ENCODE measurements at places on chromosomes 2 and 18.

DNA sequence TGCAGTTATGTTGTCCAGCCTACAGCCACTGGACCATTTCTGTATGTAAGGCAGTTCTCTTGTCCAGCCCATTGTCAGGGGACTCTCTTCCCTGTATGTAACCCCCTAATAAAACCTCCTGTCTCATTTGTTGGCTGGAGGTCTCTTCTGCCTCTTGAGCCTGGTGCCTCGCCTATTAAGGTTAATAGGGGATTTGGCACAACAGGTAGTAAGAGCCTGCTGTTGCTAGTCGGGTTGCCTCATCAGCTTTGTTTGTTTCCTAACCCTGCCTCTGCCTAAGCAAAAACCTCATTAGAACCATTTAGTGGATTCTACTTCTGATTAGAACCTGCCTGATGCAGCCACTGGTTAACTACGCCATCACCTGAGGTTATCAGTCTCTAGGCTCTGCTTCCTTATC is 62.2 kb upstream of the STPG4 start:
- no peak overlapping the region for H3K27ac ChIP-seq
- H3K4me3 ChIP-seq, result no peak overlapping the region
- no peak for DNase-seq
- no peaks in the 10 kb centered on the region for H3K4me1 ChIP-seq

- H3K4me3 ChIP-seq, result no peak overlapping the region
- peaks cover 13% of the 10 kb centered on the region for H3K4me1 ChIP-seq
- H3K36me3 ChIP-seq, result no peaks in the 10 kb centered on the region
- H3K27me3 ChIP-seq, result no peaks in the 10 kb centered on the region
These were observed 212.8 kb downstream of the BCL2 start for GRCh38 chr18:63106727-63107126.

GRCh38 chr18:519019-519879 is 18.7 kb upstream of the COLEC12 start:
- no peaks in the 10 kb centered on the region for H3K4me1 ChIP-seq
- H3K27ac ChIP-seq, result peak overlapping the region; percentile 55
- no peak for DNase-seq
- no peak overlapping the region for H3K4me3 ChIP-seq
- no peaks in the 10 kb centered on the region for H3K27me3 ChIP-seq

DNA sequence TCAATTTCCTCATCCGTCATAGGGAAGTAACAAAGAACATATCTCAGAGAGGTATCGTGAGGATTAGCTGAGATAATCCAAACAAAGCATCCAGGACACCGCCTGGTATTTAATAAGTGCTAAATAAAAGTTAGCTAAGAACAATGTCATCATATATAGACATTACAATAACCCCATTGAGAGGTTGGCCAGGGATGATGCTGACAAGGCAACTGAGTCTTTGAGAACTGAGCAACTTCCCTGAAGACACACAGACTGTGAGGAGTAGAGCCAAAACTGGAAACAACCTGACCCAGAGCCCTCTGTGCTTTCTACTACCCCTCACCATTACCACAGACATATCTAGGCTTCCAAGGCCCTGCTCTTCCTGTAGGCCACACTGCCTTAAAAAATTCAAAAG is 1.6 kb upstream of the DCTN1 start:
- H3K4me3 ChIP-seq, result no peak overlapping the region
- H3K4me1 ChIP-seq, result peaks cover 24% of the 10 kb centered on the region
- no peak for DNase-seq
- H3K27ac ChIP-seq, result no peak overlapping the region
- H3K36me3 ChIP-seq, result peaks cover 14% of the 10 kb centered on the region

DNA sequence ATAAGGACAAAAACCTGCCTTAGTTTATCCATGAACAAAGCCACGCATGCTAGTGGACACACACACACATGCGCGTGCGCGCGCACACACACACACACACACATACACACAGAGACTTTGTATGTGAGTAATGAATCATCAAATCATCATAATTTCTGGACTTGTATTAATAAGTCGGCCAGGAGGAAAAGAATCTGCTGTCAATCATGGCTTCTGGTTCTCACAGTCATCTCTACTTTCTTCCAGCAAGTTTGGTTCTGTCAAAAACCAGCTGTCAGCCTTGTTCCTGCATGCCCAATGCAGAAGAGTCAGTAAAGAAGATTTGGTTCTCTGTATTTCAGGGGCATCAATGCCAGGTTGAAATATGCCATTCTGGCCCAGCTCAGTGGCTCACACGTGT is 1.1 kb upstream of the TTR start:
- no peaks in the 10 kb centered on the region for H3K4me1 ChIP-seq
- H3K4me3 ChIP-seq, result no peak overlapping the region
- H3K27me3 ChIP-seq, result no peaks in the 10 kb centered on the region
- DNase-seq, result no peak
- H3K27ac ChIP-seq, result no peak overlapping the region
- no peaks in the 10 kb centered on the region for H3K36me3 ChIP-seq

DNA sequence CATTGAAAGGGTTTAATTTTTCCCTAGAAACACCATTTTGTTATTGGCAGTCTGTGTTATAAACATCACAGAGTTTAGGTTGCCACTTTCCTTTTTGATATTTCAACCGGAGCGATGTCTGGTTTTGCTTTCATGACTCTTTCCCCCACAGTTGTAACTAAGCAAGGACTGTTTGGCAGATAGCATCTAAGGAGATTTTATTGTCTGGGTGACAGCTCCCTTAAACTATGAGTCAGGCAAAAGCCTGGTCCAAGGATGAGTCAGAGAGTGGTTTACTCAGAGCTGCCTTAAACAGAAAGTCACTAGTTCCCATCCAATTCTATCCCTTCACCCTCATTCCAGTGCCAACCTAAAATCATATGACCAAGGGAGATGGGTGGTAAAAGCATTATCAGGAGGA is 341.6 kb upstream of the VWC2L start:
- H3K36me3 ChIP-seq, result no peaks in the 10 kb centered on the region
- no peak overlapping the region for H3K4me3 ChIP-seq
- DNase-seq, result no peak
- H3K27me3 ChIP-seq, result no peaks in the 10 kb centered on the region
- no peak overlapping the region for H3K27ac ChIP-seq

GRCh38 chr18:8424917-8425725 is 184.1 kb upstream of the RAB12 start:
- no peak for DNase-seq
- H3K4me1 ChIP-seq, result no peaks in the 10 kb centered on the region
- H3K36me3 ChIP-seq, result no peaks in the 10 kb centered on the region
- no peak overlapping the region for H3K4me3 ChIP-seq
- no peaks in the 10 kb centered on the region for H3K27me3 ChIP-seq

GRCh38 chr2:72015266-72015665 is 132.4 kb downstream of the CYP26B1 start:
- H3K36me3 ChIP-seq, result no peaks in the 10 kb centered on the region
- DNase-seq, result no peak
- no peak overlapping the region for H3K4me3 ChIP-seq
- H3K27ac ChIP-seq, result no peak overlapping the region
- no peaks in the 10 kb centered on the region for H3K4me1 ChIP-seq
- H3K27me3 ChIP-seq, result no peaks in the 10 kb centered on the region

DNA sequence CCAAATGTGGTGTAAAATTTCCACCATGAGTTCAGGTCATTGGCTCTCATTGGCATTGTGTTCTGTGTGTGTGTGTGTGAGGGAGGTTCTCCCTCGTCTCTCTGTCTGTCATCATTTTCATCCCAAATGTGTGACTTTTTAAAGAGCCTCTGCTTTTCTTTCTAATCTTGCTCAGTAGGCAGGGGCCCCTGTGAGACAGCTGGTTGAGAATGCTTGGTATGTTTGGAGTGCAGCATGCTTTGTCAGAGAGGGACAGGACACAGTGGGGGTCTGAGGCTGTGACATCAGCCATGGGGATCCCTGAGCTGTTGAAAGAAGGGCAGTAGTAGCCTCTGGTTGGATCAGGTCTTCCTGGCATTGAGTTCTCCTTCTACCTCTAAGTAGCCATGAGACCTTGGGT is 10.6 kb downstream of the PTPRM start:
- DNase-seq, result no peak
- no peaks in the 10 kb centered on the region for H3K27me3 ChIP-seq
- no peak overlapping the region for H3K4me3 ChIP-seq
- no peaks in the 10 kb centered on the region for H3K36me3 ChIP-seq
- no peak overlapping the region for H3K27ac ChIP-seq

DNA sequence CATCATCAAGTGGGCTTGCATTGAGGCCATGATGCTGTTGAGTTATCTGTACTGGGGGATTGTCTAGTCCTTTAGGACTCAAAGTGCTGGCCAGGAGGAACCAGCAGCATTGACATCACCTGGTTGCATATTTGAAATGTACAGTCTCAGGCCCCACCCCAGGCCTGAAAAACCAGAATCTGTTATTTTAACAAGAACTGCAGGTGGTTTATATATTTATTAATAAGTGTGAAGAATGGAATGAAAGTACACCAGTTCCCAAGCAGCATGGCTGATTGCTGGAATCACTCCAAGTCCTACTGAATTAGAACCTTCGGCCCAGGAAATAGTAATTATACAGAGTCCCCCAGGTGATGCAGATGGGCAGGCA is 2.8 kb downstream of the IL1F10 start:
- no peak overlapping the region for H3K27ac ChIP-seq
- no peaks in the 10 kb centered on the region for H3K27me3 ChIP-seq
- no peak for DNase-seq
- no peak overlapping the region for H3K4me3 ChIP-seq
- H3K36me3 ChIP-seq, result no peaks in the 10 kb centered on the region

- no peaks in the 10 kb centered on the region for H3K36me3 ChIP-seq
- no peak for DNase-seq
- no peaks in the 10 kb centered on the region for H3K4me1 ChIP-seq
- H3K27me3 ChIP-seq, result no peaks in the 10 kb centered on the region
- H3K4me3 ChIP-seq, result no peak overlapping the region
These were observed 42.6 kb downstream of the SCN7A start for GRCh38 chr2:166451468-166451867.

- no peaks in the 10 kb centered on the region for H3K36me3 ChIP-seq
- H3K27me3 ChIP-seq, result no peaks in the 10 kb centered on the region
- H3K4me3 ChIP-seq, result no peak overlapping the region
- no peaks in the 10 kb centered on the region for H3K4me1 ChIP-seq
- no peak for DNase-seq
- no peak overlapping the region for H3K27ac ChIP-seq
These were observed 56.2 kb downstream of the ANKMY1 start for GRCh38 chr2:240501531-240501991.

- H3K36me3 ChIP-seq, result no peaks in the 10 kb centered on the region
- H3K4me1 ChIP-seq, result no peaks in the 10 kb centered on the region
- no peak overlapping the region for H3K4me3 ChIP-seq
- DNase-seq, result no peak
These were observed 224.9 kb upstream of the EPAS1 start for GRCh38 chr2:46072101-46072820.

GRCh38 chr2:228318218-228318617 is 136.7 kb upstream of the SPHKAP start:
- H3K4me3 ChIP-seq, result no peak overlapping the region
- no peaks in the 10 kb centered on the region for H3K36me3 ChIP-seq
- H3K4me1 ChIP-seq, result no peaks in the 10 kb centered on the region
- H3K27me3 ChIP-seq, result no peaks in the 10 kb centered on the region
- H3K27ac ChIP-seq, result no peak overlapping the region
- no peak for DNase-seq

DNA sequence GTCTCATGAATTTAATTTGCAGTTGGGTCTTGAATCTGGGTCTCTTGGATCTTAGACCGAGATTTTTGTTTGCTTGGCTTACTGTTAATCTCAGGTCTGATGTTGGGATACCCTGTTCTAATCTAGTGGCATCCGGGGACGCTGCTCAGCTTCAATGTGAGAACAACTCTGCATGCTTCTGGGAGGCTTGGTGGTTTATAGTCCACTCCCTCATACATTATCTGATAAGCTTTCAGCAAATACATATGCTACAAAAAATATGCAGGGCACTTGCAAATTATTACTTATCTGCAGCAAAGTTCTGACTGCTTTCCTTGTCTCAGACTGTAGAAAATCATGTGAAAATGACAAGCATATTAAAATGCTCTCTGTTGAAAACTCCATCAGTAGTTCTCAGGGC is 39.4 kb downstream of the RNF144A start:
- H3K4me1 ChIP-seq, result peaks cover 11% of the 10 kb centered on the region
- no peak for DNase-seq
- H3K36me3 ChIP-seq, result no peaks in the 10 kb centered on the region
- H3K27me3 ChIP-seq, result no peaks in the 10 kb centered on the region
- no peak overlapping the region for H3K4me3 ChIP-seq
- no peak overlapping the region for H3K27ac ChIP-seq

DNA sequence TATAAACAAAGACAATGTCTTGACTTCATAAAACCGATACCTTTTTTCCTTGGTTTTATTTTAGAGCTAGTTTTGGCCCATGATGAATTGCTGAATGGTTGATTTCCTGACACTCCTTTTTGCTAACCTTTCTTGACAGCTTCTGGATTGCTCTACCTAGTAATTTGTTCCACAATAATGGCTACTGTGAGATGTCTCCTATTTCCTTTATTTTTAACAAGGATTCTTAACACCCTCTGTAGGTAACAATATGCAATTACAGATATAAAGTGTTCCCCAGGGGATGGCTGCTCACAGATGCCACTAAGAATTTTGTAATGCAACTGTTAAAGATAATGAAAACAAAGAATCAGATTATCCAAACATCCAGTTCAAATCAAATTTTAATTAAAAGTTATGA is 100.8 kb upstream of the ATP5MC3 start:
- DNase-seq, result no peak
- H3K4me3 ChIP-seq, result no peak overlapping the region

GRCh38 chr18:45359275-45360009 is 255.8 kb upstream of the SLC14A2 start:
- no peaks in the 10 kb centered on the region for H3K4me1 ChIP-seq
- H3K27ac ChIP-seq, result no peak overlapping the region
- DNase-seq, result no peak
- H3K36me3 ChIP-seq, result no peaks in the 10 kb centered on the region

- H3K36me3 ChIP-seq, result no peaks in the 10 kb centered on the region
- H3K27ac ChIP-seq, result no peak overlapping the region
- no peaks in the 10 kb centered on the region for H3K4me1 ChIP-seq
These were observed 38.3 kb downstream of the SLC40A1 start for GRCh38 chr2:189542145-189542882.

DNA sequence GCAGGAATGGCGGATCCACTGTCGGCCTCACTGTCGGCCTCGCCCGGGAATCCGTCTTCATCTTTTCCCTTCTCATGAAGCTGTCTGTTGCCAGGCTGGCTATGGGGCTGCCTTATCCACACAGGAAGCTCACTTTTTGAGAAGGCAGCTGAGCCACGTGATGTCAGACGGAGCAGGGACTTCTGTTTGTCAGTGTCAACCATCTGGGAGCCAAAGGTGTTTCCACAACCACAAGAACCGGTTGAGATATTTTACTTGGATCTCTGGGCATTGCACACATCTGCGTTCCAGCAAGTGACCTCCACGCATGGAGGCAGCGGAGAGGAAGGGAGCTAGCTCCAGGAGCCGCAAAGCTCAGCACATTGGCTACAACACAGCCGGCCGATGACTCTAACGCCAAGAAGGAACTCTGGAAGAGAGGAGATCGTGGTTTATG is 27.4 kb upstream of the TAF1B start:
- no peak overlapping the region for H3K4me3 ChIP-seq
- H3K36me3 ChIP-seq, result no peaks in the 10 kb centered on the region
- no peak overlapping the region for H3K27ac ChIP-seq
- no peak for DNase-seq

GRCh38 chr2:20621366-20622295 is 29.3 kb downstream of the HS1BP3 start:
- H3K4me1 ChIP-seq, result no peaks in the 10 kb centered on the region
- H3K27ac ChIP-seq, result no peak overlapping the region
- no peak overlapping the region for H3K4me3 ChIP-seq
- peaks cover 7% of the 10 kb centered on the region for H3K36me3 ChIP-seq

Measured in CD8-positive, alpha-beta memory T cell (primary cell).